ENCODE measurements at places on chromosomes 12 and 14.

- DNase-seq = no peak
Measured at GRCh38 chr12:104654665-104655609, 198.2 kb downstream of the CHST11 start.

DNA sequence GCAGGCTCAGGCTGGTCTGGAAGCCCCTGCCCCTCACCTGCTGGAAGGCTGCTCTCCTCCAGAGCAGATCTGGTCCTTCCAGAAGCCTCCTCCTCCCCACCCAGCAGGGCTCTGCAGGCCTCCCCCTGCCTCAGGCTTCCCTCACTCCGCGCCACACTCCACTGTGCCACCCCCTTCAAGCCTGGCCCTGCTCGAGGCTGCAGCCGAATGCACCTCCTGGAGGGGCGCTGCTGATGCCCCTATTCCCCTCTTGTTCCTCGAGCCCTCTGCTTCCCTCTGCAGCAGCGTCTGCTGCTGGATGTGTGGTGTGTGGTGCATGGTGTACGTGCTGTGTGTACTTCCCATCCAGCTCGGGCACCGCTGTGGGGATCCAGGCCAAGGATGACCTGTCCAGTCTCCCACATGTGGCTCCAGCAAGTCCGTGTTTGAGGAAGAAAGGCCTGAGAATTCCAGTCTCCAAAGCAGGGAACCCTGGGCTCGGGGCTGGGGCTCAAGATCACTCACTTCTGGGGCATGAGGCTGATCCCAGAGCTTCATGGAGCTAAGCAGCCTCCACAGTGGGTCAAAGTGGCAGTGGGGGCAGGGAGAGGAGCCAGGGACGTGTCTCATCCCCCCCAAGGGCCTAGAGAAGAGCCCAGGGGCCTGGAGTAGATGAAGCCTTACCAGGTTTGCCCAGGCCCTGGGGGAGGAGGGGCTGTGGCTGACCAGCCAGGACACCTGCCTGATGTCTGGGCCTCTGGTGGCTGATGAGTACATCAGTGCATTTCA, 136.0 kb upstream of the C14orf180 start:
- no peak for DNase-seq

GRCh38 chr12:130007771-130008170, 103.9 kb upstream of the TMEM132D start:
- no peak for DNase-seq

GRCh38 chr14:94040796-94041195, 14.7 kb downstream of the OTUB2 start:
- DNase-seq = no peak

GRCh38 chr14:55450124-55450523, 9.7 kb upstream of the TBPL2 start:
- DNase-seq = no peak

All from Caco-2 (cell line).